Diencephalon (tissue), 1 donor: ENCODE measurements at places on chromosomes 11 and 22. TPM values are rescaled to one million over a fixed set of nuclear protein-coding genes. Genes with fewer than 3 reads are reported as not detected.

The BTG4 gene
- not detected for total RNA-seq

The APOA1 gene
- 1.4 TPM for total RNA-seq

The VSTM5 gene
- total RNA-seq = 5.1 TPM

The GRK3 gene
- total RNA-seq = 42.4 TPM

The DYNC2H1 gene
- total RNA-seq = 103 TPM

The CRYAB gene
- total RNA-seq = 8.5 TPM

The P2RX3 gene
- total RNA-seq = 0.23 TPM

The OR56B4 gene
- not detected for total RNA-seq

The DBX1 gene
- total RNA-seq = not detected

The C11orf42 gene
- total RNA-seq = not detected

The DSCAML1 gene
- 8.1 TPM for total RNA-seq
